Tibial nerve (tissue), 4 donors: ENCODE measurements at places on chromosomes 12 and 14.

- no peak for DNase-seq
These were observed 256.5 kb upstream of the USP15 start for GRCh38 chr12:62003701-62004100.

DNA sequence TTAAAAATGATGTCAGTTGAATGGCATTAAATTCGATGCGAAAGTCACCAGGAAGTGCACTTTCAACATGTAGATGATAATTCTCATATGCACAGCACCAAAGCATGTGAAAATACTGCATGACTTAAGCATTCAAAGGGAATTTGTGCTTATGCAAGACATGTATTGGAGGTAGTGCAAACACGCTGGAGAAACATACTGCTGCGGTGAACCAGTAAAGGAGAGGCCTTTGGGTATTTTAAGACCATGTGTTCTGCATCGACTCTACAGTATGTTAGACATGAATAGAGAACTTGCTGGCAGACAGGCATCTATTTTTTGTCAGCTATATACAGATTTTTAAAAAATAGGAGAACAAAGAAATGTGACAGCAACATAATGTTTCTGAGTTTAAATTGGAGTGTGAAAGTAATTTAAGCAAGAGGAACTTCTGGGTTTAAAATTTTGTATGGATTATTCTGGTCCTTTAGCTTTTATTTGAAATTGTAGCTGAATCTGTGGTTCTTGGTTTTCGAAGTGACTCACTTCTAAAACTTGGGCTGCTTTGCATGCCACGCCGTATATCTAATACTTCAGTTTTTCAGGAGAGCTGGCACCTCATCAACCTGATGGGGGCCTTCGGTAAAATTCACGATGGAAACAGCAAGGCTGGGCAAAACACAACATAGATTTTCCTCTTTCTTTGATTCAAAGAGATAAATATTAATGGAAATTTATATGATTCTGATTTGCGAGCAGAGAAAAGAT is 408.7 kb downstream of the APAF1 start:
- no peak for DNase-seq

- DNase-seq: no peak
These were observed 181.6 kb downstream of the SOX5 start for GRCh38 chr12:23767834-23768233.

- DNase-seq: no peak
These were observed 149.9 kb downstream of the FOXN3 start for GRCh38 chr14:89267163-89267562.

DNA sequence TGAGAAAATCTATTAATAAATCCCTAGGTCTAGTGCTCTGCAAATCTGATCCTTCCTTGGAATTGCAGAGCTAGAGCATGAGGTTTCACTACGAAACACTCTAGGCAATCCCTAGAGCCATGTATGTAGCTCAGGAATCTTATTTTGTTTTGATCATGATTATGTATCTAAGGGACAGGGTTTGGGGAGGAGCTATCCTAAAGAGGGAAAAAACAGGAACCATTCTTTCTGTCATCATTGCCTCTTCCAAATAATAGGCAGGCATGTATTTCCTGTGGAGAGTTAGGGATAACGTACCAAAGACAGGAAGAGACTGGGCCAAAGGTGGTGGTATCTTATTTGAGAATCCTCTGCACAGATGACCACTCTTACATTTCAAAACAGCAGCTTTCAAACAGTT is 88.8 kb upstream of the GTF2A1 start:
- DNase-seq: no peak

DNA sequence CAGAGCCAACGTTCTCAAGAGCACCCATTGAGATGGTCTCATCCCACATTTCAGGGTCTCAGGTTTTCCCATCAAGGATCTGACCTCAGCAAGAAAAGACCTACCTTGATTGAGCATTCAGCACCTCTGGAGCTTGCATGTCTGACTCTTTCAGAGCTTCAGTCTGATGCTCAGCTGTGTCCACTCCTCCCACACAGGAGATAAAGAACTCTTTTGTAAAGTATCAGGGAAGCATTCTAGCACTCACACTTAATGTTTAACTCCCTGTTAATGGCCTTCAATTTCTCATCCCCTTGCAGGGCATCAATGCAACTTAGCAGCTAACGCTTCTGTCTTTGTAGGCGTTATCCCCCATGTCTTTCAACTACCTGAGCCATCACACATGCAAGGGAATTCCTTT is 124.1 kb downstream of the GALC start:
- DNase-seq: no peak
